Activated CD8-positive, alpha-beta memory T cell treated with anti-CD3 and anti-CD28 coated beads for 24 hours (primary cell): ENCODE measurements at places on chromosomes 2 and 18.

DNA sequence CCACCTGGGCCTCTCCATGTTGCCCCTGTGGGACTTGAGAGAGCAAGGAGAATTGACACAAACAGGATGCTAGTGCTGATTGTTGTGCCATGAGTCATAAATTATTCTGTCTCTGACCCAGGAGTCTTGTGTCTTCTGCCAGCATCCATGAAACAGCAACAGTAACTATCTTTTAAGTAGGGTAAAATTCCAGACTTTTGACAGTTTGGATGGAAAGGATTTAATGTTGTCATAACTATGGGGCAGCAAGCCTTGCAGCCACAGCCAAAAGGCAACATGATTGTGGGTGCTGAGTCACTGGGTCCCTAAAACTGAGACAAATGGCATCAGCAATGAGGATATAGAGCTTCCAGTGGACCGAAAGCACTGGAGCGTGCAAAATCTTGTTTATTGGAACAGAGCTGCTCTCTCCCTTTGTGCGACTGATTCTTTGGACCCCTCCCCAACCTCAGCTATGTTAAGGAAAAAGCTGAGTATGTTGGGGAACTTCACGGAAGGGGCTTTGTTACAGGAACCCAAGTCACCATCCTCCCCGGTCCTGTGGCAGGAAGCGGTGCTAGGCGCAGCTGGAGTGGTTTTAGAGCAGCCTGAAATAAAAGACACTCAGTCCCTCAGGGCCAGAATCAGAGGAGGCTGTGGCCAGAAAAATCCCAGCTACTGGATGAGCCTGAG is 9.6 kb upstream of the ITPRIPL1 start:
- no peak for DNase-seq

DNA sequence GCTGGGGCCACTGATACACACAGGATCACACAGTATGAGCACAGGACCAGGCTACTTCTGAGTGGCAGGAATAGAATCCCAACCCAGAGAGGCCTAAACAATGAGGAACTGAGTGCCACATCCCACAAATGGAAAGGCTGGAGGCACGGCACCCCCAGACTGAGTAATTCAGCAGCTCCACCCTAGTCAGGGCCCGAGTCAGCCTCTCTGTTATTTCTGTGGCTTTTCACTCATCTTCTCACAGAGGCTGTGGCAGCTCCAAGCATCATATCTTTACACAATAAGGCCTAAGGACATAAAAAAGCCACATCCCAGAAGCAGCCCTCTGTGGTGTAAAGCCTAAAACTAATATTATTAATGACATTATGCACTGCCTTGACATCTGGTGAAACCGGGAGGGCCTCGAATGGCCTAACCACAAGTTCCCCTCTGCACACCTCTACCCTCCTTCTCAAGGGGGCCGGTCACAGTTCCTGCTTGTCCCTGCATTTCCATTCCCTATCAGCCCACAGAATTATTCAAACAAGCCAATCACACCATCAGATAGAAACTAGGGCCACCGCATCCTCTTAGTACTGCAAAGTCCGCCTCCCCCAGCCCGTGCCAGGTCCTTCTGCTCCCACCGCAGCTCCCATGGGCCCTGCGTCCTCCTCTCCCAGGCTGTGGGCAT is 12.5 kb upstream of the MAL start:
- no peak for DNase-seq

DNA sequence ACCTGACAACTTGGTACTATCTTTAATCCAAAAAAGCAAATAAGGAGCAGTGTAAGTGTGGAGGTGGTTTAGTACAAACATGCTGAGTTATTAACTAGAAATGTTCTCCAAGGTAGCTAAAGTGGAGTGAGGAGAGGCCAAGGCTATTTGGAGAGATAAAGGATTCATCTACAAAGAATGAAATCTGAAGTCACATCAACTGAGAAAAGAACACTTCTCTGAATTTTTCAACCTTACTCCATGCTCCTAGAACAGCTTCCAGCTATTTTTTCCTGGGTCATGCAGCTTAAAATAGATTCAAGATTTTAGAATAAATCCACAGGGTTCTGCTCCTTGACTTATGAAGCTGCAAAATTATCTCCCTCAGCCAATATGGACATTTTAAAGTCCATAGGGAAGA is 18.7 kb downstream of the IMMT start:
- DNase-seq: no peak

DNA sequence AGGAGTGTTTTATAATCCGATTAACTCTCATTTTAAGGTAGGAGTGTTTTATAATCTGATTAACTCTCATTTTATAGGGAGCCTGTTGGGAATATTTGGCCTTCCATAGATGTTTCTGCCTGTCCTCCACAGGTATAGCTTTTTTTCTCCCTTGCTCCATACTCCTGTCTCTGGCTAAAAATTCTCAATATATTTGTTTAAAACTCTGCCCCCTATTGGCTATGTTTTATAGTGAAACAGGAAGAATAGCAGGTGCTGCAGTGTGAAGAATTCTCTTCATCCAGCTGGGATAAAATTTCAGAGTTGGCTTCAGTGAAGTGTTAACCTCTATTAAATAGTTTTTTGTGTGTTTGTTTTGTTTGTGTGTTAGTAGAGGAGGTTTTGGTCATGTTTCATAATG is 1046.0 kb upstream of the TMEFF2 start:
- no peak for DNase-seq

DNA sequence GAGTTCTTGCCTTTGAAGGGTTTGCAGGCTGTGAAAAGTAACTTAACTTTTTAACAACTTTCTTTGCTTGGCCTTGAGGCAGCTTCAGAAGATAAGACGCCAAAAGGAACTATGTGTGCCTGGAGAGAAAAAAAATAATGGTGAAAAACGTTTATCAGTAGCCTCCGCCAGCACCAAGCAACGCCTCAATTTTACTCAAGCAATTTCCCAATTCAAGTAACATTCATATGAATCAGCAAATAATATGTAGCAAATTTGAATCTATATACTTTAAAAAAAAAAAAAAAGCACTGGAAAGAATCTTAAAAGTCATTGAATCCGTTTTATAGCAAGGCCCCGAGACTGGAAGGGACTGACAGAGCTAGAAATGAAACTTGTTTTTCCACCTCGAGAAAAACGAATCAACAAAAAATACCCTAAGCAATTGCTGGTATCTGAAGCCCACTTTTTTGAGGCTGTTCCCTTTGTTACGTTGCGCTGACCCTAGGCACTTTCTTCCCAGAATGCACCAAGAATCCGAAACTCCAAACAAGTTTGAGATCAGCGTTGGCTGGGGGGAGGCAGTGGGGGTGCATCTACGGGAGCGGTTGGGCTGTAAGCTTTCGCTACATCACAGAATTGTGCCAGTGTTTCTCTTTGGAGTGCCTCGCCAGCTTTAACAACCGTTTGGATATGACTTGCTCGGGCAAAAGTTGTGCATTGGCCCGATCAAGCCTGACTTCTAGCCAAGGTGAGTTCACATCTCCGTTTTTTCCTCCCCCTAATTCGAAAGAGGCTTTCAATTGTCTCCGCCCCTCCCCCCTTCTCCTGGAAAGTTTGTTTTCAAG is 2.7 kb upstream of the TGIF1 start:
- no peak for DNase-seq

- DNase-seq: no peak
These were observed 55.9 kb downstream of the LYPD6B start for GRCh38 chr2:149094217-149095015.

- DNase-seq: no peak
These were observed 39.1 kb downstream of the WDFY1 start for GRCh38 chr2:223905996-223906395.

- no peak for DNase-seq
These were observed 58.7 kb downstream of the B3GNT2 start for GRCh38 chr2:62254424-62255266.

- DNase-seq: no peak
These were observed 136.8 kb upstream of the MAP3K20 start for GRCh38 chr2:172938713-172939375.

DNA sequence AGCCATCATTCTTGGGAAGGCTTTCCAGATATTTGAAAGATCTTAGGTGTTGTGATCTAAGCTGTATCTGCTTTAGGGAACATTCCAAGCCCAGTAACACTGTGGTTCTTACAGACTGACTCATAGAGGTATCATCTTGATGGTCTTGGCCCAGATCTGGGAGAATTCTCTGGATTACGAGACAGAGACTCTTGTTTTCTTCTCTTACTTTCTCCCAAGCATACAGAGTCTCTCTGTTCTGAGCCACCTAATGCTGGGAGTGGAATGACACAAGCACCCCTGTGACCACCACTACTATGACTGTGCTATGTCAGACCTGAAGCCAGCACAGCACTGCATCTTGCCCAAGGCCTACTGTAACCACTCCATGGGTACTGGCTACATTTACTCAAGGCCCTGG is 81.0 kb upstream of the EPAS1 start:
- no peak for DNase-seq

- no peak for DNase-seq
These were observed 43.5 kb downstream of the PDCL3 start for GRCh38 chr2:100606332-100606725.

GRCh38 chr2:72630767-72631166 is 195.1 kb downstream of the EXOC6B start:
- no peak for DNase-seq

GRCh38 chr2:216474925-216475670 is 23.5 kb upstream of the RPL37A start:
- DNase-seq: peak; percentile 61

DNA sequence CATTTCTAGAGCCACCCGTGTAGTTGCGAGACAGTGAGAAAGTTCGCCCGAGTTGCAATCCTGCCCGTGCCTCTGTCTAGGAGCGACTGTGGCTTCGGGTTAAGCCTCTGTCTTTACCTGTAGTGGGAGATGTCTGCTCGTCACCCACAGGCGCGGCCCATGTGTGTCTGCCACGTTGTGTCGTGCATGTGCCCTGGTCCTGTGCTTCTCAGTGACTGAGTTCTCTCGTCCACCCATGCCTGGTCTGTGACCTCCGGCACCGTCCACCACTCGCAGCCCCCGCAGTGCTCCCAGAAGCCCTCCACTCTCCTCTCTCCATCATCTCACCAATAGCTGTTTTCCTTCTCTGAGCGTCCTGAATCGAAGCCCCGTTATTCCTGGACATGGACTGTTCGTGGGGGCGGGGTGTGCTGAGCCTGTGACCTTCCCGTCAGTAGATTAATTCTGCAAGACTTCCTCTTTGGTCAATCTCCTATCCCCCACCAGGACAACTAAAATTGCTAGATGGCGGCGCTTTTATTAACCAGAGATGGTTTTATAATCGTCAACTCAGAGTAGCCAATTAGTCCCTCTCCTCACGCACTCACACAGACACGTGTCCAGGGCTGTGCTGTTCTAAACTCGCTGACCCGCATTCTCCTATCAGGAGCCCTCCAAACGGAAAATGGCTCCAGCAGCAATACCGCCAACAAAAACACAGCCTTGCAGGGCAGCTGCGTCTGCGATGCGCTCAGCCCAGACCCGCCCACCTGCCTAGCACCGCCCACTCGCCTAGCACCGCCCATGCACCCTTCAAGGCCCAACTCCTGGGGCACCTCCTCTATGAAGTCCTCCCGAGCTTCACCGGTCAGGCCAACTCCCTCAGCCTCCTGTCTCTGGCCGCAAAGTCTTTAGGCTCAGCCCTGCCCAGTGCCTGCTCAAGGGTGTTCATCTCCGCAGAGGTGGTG is 119.4 kb downstream of the TWIST2 start:
- no peak for DNase-seq

GRCh38 chr2:101133492-101134100 is 17.6 kb downstream of the TBC1D8 start:
- DNase-seq: no peak

DNA sequence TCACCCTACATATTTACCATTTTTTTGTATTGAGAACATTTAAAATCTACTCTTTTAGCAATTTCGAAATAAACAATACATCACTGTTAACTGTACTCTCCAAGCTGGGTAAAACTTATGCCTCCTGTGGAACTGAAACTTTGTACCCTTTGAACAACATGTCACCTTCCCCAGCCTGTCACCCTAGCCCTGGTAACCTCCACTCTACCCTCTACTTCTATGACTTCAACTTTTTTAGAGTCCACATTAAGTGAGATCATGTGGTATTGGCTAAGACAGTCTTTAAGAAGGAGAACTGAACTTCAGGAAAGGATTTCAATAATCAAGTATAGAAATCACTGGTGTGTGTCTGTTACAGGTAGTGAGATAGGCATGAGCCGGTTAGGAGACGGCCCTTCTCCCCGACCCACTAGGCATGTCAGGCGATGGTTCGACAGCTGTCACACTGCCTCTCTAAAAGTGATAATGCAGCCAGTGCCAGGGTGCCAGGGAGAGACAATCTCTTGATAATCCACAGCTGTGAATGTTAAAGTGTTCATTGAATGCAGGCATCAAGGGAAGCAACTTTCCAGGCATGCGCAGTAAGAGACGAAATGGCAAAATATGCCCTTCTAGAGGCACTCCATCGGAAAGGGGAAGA is 74.6 kb upstream of the RNF152 start:
- no peak for DNase-seq
